ENCODE measurements at places on chromosomes 6 and 20.

DNA sequence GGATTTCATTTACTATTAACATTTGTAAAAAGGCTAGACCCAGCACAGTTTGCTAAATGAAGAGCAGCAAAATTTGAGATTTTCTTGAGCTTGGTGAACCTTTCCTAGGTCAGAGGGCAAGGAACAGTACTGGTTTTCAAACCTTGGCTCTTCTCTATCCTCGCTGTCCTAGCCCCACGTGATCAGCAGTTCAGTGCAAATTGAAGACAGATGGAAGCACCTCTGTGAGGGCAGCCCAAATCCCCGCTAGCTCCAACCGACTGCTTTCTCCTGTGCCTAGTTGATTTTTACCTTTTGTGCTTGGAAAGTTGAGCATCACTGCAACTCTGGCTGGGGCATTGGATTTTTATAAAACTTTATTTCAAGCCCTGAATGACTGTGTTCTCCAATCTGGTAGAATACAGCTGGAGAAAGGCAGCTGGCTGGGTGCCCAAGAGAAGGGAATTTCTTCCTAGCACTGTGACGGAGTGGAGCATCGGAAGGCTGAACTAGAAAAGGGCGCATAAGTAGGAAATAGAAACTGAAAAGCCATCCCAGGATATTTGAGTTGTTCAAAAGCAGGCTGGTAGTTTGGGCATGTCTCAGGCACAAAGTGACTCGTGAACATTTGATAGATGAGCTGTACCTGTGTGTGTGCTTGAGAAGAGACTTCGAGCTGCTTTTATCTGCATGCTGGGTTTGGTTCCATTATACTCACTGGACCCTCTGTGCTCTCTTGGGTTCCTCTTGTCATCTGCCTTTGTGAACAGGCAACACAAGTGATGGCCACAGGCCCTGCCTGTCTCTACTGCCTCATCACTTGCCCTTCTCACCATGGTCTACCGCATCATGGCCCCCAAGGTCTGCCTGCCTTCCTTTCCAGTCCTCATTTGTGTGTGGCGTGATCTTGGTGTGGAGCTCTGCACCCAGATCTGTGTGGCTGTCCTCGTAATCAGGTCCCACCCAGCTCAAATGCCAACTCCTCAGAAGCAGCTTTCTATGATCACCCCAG lies 2.3 kb downstream of the RNF114 start:
- peak; percentile 79 for DNase-seq

DNA sequence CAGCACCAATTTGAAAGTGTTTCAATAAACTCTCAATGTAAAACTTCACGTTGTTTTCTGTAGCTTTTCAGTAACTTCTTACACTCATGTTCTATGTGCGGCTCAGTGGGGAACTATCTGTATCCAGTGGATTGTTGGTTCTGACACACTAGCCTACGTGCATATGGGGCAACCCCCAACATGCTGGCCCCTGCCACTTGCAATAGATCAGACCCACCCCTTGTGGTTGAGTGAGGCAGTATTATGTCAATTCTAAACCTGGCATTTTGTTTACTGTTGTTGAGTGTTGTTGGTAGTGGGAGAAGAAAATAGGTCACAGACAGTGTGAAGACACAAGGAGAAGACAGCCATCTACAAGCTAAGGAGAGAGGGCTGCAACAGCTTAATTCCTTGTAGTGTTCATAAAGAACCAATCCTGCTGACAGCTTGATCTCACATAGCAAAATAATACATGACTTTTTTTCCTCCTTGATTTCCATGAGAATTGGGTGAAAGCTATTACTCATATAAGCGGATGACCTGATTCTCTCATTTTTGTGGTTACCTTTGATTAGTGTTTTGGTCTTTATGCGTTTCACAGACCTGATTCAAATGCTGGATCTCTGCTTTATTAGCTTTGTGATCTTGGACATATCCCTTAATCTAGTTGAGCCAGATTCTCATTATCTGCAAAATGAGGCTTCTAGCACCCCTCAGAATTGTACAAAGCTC lies 320.4 kb downstream of the LAMA2 start:
- peak; percentile 40 for DNase-seq

GRCh38 chr6:4844108-4844507 lies 67.9 kb downstream of the CDYL start:
- no peak for DNase-seq

GRCh38 chr20:14729390-14729789 lies 392.0 kb upstream of the FLRT3 start:
- DNase-seq = no peak

DNA sequence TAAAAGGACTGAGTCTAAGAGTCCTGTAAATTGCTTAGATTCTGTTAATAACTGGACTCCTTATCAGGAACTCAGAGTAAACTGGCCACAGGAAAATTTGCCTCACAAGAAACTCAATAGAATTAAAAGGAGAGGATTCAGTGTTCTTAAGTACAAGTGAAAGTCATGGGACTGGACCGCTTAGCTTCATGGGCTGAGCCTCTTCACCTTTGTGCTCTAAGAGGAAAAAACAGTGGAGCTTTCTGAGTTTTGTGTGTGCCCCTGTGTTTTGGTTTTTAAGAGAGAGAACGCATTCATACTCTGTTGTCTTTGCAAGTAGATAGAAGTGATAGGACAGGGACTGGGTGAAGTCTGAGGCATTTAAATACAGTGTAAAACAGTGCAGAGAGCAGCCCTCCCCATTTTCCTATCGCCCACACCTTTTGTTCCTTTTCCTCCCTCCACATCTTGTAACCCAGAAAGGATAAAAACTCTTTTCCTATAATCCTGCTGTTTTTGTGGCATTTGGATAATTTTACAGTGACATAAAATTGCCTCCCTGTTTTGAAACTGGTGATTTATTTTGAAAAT lies 49.6 kb downstream of the FOXO3 start:
- no peak for DNase-seq

DNA sequence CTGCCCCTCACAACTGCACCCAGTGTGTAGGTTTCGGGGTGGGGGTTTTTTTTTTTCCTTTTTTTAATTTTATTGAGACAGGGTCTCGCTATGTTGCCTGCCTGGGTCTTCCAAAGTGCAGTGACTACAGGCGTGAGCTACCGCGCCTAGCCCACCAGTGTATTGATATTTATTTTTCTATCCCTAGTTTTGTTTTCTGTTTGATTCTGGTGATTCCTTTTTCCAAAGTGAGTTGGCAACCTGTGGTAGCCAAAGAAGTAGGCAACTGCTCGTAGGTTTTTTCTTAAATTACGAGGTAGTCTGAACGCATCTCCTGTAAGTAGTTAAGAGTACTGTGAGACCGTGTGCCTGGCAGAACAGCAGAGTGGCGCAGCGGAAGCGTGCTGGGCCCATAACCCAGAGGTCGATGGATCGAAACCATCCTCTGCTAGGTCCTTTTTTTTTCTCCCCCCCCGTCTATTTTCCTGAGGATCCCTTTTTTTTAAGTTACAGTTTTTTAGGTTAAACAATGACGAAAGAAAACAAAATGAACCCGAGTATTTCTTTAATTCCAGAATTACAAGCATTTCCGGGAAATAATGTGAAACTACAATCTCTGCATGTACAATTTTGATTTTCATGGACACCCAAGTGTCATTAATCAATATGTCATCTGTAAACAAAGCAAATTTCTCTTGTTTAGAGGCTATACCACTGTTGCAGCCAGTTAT lies 78.7 kb upstream of the BTN3A2 start:
- peak; percentile 74 for DNase-seq

GRCh38 chr6:121549736-121550135 lies 114.3 kb downstream of the GJA1 start:
- peak; percentile 94 for DNase-seq

Measured in EH (cell line).